Dermis blood vessel endothelial cell (primary cell): ENCODE measurements at places on chromosomes 5 and 9. TPM values are rescaled to one million over a fixed set of nuclear protein-coding genes. Genes with fewer than 3 reads are reported as not detected.

GRCh38 chr9:89916001-89916597, 311.3 kb downstream of the GADD45G start:
- no peak for DNase-seq

DNA sequence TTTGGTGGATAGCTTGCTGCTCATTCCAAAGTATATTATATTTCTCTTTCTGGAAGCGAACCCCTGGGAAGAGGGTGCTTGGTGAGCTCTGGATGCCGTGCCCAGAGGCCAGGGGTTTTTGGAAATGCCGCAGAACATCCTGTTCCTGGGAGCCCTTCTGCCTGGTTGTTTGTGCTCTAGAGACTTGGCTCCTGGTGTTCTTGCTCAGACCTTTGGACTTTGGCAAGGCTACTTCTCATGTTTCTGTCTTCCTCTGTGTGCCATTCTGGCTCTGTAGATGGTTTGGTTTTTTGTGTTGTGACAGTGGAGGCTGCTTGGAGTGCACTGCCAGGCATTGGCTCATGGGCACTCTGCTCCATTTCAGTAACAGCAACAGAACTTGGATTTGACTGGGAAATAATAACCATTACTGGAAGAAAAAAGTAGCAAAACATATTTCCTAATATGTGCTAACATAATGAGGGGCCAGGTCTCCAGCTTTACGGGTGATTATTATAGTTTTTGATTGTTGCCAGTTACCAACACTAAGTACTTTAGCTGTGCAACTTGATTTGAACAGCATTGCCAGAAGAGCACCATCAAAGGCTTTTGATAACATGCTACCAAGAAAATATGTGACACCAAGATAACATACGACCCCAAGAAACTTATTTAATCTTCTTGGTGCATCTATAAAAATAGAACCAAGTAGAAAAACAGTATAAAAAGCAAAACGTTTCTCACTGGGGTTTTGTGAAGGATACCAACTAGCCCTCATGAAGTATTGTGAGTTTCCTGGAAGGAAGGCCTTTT, 94.2 kb downstream of the PCSK1 start:
- no peak for DNase-seq

DNA sequence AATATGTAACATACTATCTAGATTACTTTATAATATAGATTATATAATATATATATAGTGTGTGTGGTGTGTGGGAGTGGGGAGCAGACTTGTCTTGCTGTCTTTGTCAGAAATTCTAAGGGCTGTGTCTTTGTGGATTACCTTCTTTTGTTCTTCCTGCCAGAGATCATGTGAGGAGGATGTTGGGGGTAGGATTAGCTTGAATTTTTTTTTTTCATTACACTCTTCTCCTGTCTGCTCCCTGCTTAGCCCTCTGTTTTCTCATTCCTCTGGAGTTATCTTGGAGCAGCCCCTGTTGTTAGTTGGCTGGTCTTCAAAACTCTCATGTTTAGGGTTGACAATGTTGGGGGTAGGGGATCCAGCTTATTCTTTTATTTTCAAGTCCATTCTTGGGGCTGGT, 21.0 kb upstream of the C9orf40 start:
- no peak for DNase-seq

DNA sequence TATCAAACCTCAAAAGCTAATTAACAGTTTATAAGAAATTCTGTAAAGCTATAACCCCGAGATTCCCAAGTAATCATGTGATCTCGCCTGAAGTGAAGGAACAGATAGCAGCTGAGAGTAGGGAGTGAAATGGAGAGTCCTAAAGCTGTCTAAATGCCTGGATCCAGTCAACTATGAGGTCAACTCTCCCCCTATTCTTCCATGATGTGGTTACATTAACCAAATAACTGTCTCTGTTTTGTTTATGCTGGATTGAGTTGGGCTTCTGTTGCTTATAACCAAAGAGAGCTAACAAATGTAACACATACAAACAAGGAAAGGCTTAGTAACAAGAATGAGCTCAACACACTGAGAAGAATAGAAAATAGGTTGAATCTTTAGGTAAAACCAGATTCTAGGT, 41.6 kb downstream of the GKAP1 start:
- DNase-seq = no peak

DNA sequence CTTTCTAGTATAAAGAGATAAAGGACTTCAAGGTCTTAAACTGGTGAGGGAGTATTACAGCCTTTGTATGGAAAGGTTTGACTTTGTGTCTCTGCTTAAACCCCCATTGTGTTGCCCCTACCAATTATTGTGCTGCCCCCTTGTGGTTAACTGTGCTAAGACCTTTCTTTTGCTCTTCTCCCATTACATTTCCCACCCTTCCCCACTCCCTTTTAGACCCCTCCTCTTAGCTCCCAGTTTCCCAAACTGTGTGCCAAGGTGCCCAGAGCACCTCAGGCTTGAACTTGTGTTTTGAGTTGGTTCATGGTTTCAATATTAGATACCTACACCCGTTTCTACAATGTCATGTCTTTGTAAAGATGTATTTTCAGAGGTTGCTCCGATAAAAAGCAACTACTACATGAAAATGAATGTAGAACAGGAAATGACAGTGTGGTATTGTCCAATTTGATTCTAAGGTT, 2.9 kb downstream of the JAK2 start:
- peak; percentile 87 for DNase-seq

CCDC152 gene
- total RNA-seq = 0.51 and 0.74 TPM in 2 replicates
